ENCODE measurements at places on chromosomes 1 and 21. TPM values are rescaled to one million over a fixed set of nuclear protein-coding genes. Genes with fewer than 3 reads are reported as not detected.

The CYYR1 gene
- polyA plus RNA-seq, result 4.9 TPM

The MTMR11 gene
- polyA plus RNA-seq, result 0.56 TPM

The HCN3 gene
- polyA plus RNA-seq, result 12.9 TPM

The CAMSAP2 gene
- 13.6 TPM for polyA plus RNA-seq

The ACAP3 gene
- polyA plus RNA-seq, result 63.6 TPM

The ZFP69B gene
- 3.7 TPM for polyA plus RNA-seq

The RYR2 gene
- 34.4 TPM for polyA plus RNA-seq

The KRTAP12-2 gene
- not detected for polyA plus RNA-seq

The SLAMF1 gene
- not detected for polyA plus RNA-seq

The CFHR2 gene
- not detected for polyA plus RNA-seq

The LMX1A gene
- polyA plus RNA-seq, result not detected

The RFX5 gene
- polyA plus RNA-seq, result 52.4 TPM

The GPR61 gene
- polyA plus RNA-seq, result 1.9 TPM

The UBL4B gene
- polyA plus RNA-seq, result not detected

The CYP4A11 gene
- polyA plus RNA-seq, result not detected

The KCNA10 gene
- not detected for polyA plus RNA-seq

The TNFSF4 gene
- 1.4 TPM for polyA plus RNA-seq

The DNTTIP2 gene
- polyA plus RNA-seq, result 38.5 TPM

The PCP4 gene
- polyA plus RNA-seq, result 3.0 TPM

The CCDC28B gene
- 111 TPM for polyA plus RNA-seq

The TTLL10 gene
- not detected for polyA plus RNA-seq

The NOS1AP gene
- polyA plus RNA-seq, result 8.7 TPM

The HHIPL2 gene
- not detected for polyA plus RNA-seq

The TRIM17 gene
- 15.0 TPM for polyA plus RNA-seq

The HPCAL4 gene
- not detected for polyA plus RNA-seq
